NCI-H1417 treated with DMSO at 0.1 percent for 48 hours (cell line): ENCODE measurements at places on chromosomes 3 and 15.

- DNase-seq: no peak
These were observed 48.3 kb upstream of the B3GALNT1 start for GRCh38 chr3:161153480-161153879.

GRCh38 chr15:73386886-73387506 is 18.2 kb upstream of the HCN4 start:
- no peak for DNase-seq

- no peak for DNase-seq
These were observed 454.6 kb downstream of the FOXP1 start for GRCh38 chr3:71128961-71129360.

- no peak for DNase-seq
These were observed 39.3 kb downstream of the IL1RAP start for GRCh38 chr3:190552969-190553759.

DNA sequence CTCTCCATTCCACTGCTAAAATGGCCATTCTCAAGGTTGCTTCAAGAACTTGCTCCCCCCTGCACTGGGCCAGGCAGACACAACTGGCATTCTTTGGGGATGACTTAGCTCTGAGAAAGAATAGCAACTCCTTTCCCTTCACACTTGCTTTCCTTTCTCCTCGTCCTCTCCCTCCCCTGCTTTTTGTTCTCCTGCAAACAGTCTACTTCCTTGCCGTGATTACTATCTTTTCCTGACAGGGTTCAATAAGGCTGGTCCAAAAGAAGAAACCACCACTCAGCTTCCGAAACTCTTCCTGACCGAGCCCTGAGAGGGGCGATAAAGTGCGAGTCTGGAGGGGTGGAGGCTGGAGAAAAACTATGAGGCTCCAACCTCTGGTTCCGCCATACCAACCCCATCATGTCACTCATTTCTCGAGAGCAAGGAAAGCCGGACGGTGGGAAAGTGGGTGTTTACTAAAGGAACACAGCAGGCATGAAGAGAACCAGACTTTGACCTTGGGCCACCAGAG is 5.0 kb downstream of the AMOTL2 start:
- no peak for DNase-seq

GRCh38 chr3:142263112-142263511 is 37.7 kb upstream of the GK5 start:
- DNase-seq: no peak

DNA sequence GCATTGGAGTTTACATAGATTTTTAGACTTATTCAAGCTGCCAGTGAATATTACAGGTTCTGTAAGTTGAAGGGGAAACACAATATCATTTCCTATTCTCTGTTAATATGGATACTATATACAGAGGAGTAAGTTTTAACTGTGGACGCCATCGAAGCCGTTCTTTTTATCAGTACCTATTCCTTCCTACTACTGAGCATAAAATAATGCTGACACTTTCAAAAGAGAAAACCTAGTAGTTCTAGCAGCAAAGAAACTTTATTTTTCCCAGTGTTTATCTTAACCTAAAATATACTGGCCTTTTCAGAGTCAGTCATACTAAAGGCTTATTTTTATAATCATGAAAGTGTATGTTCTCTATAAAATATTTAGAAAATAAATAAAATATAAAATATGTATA is 14.2 kb downstream of the LRRC31 start:
- no peak for DNase-seq

DNA sequence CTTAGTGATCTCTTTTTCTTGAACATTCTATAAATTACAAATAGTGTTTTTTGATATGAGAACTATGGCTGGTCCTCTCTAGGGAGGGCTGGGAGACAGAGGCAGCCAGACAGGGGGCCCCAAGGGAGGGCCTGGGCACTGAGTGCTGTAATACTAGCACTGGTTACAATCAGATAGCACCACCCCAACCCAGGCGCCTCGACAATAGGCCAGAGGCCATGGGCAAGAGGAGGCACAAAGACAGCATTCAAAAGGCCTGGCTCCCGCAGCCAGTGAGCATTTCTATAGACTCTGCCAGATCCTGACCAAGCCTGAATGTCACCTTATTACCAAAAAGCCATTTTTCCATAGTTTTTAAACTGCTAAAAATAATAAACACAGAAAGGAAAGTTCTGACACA is 158.5 kb downstream of the THRB start:
- no peak for DNase-seq

- DNase-seq: no peak
These were observed 168.2 kb downstream of the PEAK1 start for GRCh38 chr15:77251662-77252061.

DNA sequence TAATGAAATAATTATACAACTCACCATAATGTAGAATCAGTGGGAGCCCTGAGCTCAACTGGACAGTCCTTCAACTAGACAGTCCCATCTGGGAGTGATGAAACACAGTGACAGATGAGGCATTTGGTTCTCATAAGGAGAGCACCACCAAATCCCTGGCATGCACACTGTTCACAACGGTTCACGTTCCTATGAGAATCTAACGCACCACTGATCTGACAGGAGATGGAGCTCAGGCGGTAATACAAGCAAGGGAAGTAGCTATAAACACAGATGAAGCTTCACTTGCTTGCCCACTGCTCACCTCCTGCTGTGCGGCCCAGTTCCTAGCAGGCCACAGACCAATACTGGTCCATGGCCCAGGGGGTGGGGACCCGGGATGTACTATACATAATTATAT is 17.0 kb downstream of the PRKAR2A start:
- no peak for DNase-seq

DNA sequence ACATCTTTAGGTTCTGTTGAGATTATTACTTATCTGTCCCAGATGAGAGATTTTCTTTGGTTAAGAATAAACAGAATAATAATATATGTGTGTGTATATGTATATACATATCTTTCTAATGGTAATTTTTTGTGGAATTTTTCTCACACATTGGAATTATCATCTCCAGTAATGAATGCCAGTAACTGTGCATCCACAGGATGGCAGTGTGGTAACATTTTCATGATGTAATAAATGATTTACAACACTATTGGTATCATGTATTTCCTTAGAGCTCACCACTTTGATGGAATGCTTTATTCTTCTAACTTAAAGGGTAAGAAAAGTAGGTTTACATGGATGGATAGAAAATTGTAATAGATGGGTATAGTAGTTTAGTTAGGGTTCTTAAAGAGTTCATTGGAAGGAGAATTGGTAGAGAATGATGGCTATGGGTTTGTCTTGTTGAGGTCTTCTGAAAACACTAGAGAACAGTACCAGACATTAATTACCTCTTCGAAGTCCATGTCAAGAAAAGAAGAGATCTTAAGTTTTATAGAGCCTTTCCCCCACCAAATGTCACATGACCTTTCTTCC is 78.1 kb downstream of the STT3B start:
- DNase-seq: no peak

- DNase-seq: no peak
These were observed 89.4 kb upstream of the SKOR1 start for GRCh38 chr15:67735896-67736295.

GRCh38 chr3:111193472-111193871 is 121.9 kb downstream of the NECTIN3 start:
- no peak for DNase-seq

GRCh38 chr3:87546216-87546615 is 269.8 kb upstream of the POU1F1 start:
- DNase-seq: no peak

DNA sequence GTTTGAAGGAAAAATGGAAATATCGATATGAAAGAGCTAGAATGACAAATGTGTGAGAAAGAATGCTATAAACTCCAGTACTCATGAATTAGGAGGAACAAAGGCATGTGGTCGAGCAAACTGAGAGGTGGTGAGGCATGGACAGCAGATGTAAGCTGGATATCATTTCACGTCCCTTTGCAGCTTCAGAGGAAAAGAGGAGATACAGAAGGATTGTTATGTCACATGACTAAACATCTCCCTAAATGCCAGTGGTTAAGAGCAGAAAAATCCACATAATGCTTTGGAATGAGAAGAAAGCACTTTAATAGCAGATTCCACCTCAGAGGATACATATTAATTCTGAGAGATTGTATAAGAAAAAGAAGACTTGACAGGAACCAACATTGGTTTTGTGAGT is 248.7 kb downstream of the ZIC4 start:
- no peak for DNase-seq

- no peak for DNase-seq
These were observed 18.8 kb downstream of the BCL2L10 start for GRCh38 chr15:52093539-52094510.

DNA sequence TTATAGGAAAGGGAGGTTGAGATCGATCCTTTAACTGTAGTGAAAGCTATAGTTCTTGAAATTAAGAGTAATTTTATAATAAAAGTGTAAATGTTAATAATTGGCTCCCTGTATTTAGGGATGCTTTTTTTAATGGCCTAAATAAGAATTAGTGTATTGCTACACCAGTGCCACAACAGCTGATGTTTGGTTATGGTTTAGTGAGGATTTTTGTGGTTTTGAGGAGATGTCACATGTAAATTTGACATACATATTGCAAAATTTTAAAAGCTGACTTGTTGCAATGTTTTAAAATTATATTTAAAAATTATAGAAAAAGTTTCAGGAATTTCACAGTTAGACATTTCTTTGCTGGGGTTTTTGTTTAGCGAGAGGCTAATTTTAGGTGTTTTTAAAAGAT is 3.9 kb downstream of the TSC22D2 start:
- no peak for DNase-seq

- no peak for DNase-seq
These were observed 289.9 kb upstream of the COL8A1 start for GRCh38 chr3:99348451-99348850.

DNA sequence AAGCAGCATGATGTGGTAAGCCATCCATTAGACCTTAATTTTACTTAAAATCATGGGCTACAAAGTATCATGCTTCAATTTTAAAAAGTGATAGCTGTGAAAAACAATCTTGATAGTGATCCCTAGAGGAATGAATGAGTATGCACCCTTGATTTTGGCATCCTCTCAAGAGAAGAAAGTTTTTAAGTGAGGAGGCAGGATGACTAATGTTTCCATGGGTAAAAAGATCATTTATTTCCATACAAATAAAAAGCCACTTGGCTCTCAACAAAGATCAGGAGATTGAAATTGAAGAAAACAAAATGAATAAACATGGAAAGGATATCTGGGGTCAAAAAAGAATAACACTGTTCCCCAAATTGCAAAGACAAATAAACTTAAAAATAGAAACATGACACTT is 305.4 kb downstream of the MEX3B start:
- DNase-seq: no peak

DNA sequence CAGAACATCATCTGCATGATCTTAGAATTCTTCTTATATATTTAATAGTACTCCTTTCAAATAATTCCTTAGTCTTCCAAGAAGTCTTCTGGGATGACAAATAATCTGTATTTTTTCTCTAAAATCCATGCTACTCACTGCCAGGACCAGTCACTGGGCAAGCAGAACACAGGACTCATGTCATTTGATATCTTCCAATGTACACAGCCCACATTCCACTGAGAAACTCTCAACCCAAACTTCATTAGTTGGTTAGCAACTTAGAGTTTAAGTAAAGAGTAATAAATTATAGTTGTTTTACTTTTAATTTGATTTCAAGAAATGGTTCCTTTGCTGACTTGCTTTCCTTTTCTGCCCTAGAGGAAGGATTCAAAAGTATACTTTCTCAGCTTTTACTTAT is 317.0 kb downstream of the VGLL3 start:
- DNase-seq: no peak
